Esophagus squamous epithelium (tissue), 5 donors: ENCODE measurements at places on chromosomes 5 and 9.

DNA sequence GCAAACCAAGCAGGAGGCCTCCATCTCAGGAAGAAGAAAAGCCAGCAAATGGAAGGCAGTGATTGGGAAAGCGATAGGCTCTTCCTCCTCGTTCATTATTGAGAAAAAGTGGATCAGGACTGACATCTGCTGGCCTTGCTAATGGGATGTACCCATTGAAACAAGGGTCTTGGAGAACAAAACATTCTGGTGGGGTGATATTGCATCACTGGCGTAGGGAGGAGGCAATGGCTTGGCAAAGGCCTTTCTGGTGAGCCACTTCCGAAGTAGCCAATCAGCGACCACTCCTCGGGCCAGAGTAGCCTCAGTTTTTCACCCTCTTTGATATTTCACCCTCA lies 86.7 kb upstream of the NFIB start:
- no peak for DNase-seq

DNA sequence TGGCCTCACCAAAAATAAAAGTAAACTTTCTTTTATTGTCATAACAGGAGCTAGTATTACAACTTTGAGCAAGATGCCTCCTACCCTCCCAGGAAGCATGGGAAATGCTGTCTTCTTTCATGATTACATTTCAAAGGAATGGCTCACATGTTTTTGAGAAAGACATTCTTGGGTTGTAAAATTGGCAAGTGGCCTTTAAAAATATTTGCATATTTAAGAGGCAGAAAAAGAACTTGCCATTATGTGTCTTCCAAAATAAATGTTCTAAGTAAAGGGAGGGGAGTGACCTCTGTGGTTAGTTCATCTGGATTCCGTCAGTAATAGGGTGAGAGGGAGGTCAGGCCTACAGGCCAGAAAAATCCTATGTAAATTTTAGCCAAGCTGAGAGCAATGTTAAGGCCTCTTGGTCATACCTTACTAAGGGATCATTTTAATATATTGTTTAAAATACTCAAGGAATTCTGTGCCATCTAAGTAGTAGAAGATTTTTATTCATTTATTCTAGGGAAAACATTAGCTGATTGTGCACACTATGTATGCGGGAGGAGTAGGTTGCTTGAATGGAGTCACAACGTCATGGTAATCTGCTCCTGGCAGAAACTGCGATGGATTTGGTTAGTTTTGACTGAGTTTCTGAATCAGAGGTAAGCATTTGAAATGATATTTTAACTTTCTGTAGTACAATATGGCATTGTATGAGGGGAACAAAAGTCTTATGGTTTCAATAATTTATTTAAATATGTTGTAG lies 1485.7 kb upstream of the CDH9 start:
- DNase-seq, result no peak

DNA sequence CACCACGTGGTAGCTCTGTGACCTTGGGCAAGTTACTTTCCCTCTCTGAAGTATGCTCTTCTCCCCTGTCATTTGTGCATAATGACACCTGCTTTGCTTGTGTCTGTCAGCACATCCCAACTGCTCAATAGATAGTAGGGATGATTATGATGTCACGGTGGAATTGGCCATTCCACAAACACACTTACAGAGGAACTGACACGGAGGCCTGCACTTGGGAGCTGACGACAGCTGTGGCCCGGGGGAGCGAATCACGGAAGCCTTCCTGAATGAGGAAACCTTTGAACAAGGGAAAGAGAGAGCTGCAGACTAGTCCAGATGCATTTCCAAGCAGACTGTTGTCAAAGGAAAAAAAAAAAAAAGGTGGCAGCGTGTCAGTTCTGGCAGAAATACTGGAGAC lies 21.0 kb downstream of the TLX3 start:
- DNase-seq, result no peak

- no peak for DNase-seq
Measured at GRCh38 chr5:175687231-175687701, 29.4 kb downstream of the HRH2 start.

DNA sequence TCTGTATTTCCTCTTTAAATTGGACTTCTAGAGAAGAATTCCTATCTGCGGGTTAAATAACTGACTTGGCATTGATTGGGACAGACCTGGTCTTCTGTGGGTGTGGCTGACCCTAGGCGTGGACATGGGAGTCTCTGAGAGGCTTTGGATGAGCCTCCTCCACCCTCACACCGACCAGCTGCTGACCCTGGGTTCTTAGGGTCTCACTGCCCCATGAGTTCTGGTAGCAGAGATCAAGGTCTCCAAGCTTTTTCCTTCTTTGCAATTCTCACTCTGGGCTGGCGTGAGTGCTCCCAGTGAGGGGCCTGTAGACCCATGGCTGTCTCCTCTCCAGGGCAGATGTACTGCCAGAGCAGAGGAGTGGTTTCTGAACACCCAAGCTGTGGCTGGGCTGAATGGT lies 41.6 kb upstream of the PITX1 start:
- DNase-seq, result no peak

DNA sequence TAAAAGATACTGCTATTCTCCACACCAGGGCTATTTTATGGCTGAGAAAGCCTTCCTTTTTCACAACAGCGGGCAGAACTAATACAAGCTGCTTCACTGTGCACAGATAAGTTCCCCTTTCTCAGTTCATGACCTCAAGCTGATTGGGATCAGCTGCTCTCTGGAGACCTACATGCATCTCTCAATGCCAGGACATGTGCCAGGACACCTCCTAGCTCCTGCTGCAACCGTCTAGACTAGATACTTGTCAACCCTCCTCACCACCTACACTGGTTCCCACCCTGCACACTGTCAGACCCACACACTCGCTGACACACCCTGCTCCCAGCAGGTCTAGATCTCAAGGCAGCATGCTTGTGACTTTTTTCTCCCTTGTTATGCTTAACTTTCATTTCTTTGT lies 39.8 kb downstream of the STARD4 start:
- no peak for DNase-seq

DNA sequence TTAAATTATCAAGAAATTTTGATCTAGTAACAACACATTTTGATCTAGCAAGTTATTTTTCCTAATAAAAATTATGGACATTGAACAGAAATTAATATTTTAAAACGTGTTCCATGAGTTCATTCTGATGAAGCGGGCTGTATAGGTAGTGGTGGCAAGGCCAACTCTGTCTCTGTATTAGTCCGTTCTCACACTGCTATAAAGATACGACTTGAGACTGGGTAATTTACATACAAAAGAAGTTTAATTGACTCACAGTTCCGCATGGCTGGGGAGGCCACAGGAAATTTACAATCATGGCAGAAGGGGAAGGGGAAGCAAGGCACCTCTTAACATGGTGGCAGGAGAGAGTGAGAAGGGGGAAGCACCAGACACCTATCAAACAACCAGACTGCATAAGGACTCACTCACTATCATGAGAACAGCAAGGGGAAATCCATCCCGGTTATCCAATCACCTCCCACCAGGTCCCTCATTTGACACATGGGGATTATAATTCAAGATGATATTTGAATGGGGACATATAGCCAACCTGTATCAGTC lies 61.2 kb downstream of the TMEM232 start:
- DNase-seq, result no peak

DNA sequence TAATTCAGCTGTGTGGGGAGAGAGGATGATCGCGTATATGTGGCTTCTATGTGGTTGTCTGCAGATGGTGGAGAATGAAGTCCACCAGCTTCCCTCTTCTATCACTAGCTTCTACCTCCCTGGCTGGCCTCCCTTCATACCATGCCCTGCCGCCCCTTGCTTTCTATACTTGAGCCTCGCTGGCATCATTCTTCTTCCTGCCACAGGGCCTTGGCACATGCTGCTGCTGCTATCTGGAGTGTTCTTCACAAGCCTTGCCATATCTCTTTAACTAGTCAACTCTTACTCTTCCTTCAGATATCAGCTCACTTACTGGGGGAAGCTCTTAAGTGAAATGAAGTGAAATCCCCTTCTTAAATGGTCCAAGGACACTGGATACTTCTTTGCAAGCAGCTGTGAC lies 100.4 kb downstream of the FGF1 start:
- no peak for DNase-seq

DNA sequence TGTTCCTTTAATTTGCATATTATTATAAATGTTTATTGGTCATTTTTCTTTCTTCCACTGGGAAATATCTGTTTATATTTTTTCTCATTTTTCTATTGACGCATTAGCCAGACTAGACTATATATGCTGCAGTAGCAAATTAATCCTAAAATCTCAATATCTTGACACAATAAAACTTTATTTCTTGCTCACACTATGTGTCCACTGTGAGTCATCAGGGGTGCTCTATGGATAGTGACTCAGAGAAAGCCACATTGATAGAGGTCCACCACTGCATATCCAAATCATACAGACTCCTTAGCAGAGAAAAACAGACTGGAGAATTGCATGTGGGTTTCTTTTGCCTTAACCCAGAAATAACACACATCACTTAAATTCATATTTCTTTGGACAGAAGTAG lies 20.8 kb downstream of the OR1L3 start:
- no peak for DNase-seq

- DNase-seq, result no peak
Measured at GRCh38 chr5:1089621-1090040, 22.2 kb downstream of the SLC12A7 start.

GRCh38 chr9:114513055-114513958 lies 8.0 kb upstream of the WHRN start:
- DNase-seq, result no peak

DNA sequence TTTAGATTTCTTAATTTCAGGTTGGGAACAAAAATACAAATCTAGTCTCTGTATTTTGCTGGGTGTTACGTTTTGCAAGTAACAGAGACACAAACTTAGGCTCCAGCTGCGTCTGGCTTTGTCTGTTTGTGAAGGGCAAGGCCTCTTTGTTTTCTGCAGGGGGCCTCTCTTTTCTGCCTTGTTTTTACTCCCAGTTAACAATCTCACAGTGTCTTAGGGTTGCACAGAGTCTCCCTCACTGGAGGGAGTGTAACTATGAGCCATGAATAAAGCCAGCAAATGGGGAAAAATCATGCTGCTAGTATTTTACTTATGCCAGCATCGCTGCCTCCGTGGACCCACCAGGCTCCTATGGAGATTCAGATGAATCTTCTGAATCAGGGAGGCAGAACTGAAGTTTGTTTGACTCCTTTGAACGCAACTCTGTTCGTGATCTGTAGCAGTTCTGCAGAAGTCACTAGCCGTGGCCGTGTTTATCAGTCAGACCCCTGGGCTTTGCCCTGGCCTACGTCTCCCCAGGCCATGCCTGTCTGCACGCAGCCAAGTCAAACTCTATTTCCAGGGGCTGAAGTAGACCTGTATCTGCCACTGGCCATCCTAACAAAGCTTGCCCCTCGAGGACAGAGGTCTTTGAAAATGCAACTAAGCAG lies 77.2 kb downstream of the ATP10B start:
- DNase-seq, result no peak

DNA sequence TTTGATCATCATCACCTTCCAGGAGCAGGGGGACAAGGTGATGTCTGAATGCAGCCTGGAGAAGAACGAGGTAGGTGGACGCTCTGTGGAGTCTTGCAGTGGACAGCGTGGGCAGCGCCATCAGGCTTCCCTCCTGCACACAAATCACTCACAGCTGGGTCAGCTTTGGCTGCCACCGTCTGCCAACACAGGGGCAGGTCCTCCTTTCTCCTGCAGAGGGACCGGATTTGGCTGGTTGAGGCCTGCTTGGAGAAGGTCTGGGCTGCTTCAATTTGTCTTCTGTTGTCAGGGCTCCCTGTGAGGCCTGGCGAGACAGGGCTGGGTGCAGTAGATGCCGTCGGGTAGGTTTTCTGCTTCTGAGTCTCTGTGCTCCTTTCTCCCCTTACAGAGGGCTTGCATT lies 180.6 kb downstream of the CACNA1B start:
- DNase-seq, result no peak

GRCh38 chr9:38118862-38119438 lies 49.9 kb upstream of the SHB start:
- no peak for DNase-seq

GRCh38 chr5:911601-912000 lies 18.9 kb downstream of the TRIP13 start:
- DNase-seq, result no peak

DNA sequence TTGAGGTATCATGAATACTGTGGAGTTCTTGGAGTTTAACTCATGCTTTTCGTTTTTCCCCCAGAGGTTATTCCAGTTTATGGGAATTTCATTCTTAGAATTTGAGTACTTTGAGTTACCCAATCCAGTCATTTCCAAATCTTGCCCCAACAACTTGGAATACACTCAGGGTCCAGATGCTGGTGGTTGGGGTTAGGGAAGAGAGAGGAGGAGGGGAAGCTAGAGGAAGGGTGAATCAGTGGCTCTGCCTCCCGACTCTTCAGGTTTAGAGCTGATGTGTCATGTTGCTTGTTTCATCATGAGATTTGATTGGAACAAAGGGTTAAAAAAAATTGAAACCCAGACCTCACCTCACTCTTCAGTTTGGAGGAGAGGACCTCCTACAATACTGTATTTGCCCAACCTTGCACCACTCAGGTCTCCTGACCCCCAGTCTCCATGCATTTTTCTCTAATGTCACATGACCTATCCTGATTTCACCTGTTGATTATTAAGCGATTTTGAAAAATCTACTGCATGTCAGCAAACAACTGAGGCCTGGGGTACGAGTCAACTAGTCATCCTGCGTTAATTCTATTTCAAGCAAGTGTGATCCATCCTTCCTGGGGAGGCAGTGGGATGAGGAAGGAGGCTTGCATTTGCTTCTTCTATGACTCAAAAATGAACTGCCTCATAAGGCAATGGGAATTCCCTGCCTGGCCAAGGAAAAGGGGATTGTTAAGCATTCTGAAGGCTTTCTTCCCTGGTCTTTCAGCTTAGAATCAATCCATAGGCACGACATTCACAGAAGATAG lies 6.2 kb upstream of the SLC1A3 start:
- DNase-seq, result no peak

DNA sequence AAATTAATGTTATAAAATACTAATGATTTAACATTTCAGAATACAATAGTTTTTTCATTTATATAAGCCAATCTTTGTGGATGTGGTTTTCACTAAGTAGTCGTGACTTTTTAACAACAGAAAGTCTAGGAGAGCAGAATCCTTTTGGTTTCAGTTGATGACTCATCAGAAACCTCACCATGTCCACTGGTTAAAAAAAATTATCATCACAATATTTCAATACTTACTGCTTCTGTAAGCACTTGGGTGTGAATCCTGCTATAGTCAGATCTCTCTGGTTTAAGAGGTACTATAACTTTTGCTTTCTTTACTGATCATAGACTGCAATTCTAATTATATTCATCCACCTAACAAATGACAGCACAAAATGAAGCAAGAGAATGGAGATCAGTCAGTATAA lies 77.2 kb downstream of the MRPS30 start:
- DNase-seq, result no peak

GRCh38 chr9:111000202-111000601 lies 38.1 kb downstream of the LPAR1 start:
- no peak for DNase-seq

- DNase-seq, result no peak
Measured at GRCh38 chr5:159422361-159422760, 92.1 kb upstream of the IL12B start.

GRCh38 chr5:173581408-173582215 lies 34.8 kb downstream of the BOD1 start:
- no peak for DNase-seq

- no peak for DNase-seq
Measured at GRCh38 chr9:116901260-116901659, 214.2 kb downstream of the TRIM32 start.

GRCh38 chr9:119838210-119838609 lies 469.0 kb upstream of the BRINP1 start:
- no peak for DNase-seq

GRCh38 chr9:4192450-4192849 lies 107.4 kb downstream of the GLIS3 start:
- DNase-seq, result no peak
